ENCODE measurements at places on chromosomes 7 and 10.

DNA sequence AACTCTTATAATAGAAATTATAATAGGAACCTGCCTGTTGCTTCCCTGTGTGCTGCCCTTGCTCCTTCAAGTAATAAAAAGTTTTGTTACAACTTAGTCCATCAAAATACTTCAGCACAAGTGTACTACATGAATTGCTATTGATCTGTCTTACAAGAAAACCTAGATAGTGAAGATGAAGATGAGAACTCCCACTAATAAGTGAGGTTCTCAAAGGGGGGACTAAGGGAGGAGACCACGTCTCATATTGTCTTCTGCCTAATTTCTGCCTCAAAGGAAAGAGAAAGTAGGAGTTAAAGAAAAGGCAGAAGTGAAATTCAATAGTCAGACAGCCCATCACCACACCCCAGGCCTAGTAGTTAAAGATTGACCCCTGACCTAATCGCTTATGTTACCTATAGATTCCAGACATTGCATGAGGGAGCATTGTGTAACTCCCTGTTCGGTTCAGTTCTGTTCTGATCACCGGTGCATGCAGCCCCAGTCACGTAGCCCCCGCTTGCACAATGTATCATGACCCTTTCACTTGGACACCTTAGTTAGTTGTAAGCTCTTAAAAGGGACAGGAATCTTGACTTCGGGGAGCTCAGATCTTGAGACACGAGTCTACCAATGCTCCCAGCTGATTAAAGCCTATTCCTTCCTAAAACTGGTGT, 18.2 kb upstream of the CHST3 start:
- DNase-seq = no peak

- no peak for DNase-seq
These were observed 29.0 kb upstream of the BMS1 start for GRCh38 chr10:42753507-42754154.

DNA sequence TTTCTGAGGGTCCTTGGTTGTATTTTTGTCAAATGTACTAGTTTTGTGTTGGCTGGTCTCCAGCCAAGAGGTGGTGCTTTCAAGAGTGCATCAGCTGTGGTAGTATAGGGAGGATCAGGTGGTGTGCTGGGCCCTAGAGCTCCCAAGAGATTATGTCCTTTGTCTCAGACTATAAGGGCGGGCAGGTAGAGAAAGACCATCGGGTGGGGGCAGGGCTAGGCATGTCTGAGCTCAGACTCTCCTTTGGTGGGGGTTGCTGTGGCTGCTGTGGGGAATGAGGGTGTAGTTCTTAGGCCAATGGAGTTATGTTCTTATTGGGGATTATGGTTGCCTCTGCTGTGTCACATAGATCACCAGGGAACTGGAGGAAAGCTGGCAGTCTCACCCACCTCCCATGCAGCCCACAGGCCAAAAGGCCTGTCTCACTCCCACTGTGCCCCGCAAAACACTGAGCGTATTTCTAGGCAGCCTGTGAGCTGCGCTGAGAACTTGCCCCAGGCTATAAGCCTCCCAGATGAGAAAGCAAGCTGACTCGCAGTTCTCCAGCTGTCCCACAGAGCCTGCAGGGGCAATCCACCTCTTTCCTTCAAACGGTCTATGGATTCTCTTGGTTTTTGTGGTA, 1066.7 kb downstream of the GRM8 start:
- no peak for DNase-seq

DNA sequence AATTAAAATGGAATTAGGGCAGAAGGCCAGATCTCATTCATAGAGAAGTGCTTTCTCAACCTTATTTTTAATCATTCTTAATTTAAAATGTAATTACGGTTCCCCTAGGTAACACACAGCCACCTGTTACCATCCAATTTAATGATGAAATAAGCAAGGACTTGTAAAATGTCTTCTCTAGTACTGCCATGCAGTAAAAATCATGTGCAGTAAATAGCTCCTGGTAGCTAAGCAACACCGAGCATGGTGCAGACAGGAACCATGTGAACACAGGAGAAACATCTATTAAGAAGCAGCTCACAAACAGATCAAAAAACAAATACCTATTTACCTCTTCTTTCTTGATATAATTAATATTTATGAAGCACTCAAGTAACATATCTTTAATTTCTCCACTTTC, 15.1 kb downstream of the NCAPG2 start:
- no peak for DNase-seq

DNA sequence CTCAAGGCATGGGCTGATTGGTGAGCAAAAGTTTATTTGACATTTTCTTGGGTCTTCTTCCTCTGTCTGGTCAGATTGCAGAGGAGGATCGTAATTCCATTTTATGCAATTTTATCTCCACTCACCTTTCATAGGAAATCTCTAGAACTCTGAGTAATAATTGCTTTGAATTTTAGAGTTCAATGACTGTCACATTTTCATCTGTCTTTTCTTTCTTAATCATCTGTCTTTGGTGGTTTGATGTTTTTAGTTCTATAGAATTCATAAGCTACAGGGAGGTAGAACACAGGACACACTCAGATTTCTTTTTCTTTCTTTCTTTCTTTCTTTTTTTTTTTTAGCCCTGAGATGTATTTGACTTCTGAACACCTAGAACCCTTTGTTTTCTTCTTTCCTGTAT, 11.6 kb downstream of the GATA3 start:
- DNase-seq = no peak

GRCh38 chr10:4704034-4704545, 121.9 kb upstream of the AKR1E2 start:
- DNase-seq = peak; percentile 97
